ENCODE measurements at places on chromosomes 6 and 20. TPM values are rescaled to one million over a fixed set of nuclear protein-coding genes. Genes with fewer than 3 reads are reported as not detected.

Gene WFDC5
- not detected for total RNA-seq

Gene SPACA1
- not detected for total RNA-seq

Gene CABLES2
- 12.4 TPM for total RNA-seq

Gene SMAP1
- total RNA-seq, result 60.3 TPM

Gene PAX1
- not detected for total RNA-seq

Gene OPN5
- total RNA-seq, result not detected

All from activated naive CD4-positive, alpha-beta T cell treated with anti-CD3 and anti-CD28 coated beads, Interleukin-2, amount 10 ng/mL, durations not matched to agents 5 hours and 36 hours (primary cell).